ENCODE measurements at places on chromosomes 6 and 20. TPM values are rescaled to one million over a fixed set of nuclear protein-coding genes. Genes with fewer than 3 reads are reported as not detected.

Gene PSMB9
- total RNA-seq: 12.5 TPM

Gene PTK6
- total RNA-seq: not detected

Gene MAFB
- 4.5 TPM for total RNA-seq

Gene PRRC2A
- 74.7 TPM for total RNA-seq

Gene TIAM2
- 5.8 TPM for total RNA-seq

Gene SCRT2
- total RNA-seq: not detected

Gene OSTM1
- total RNA-seq: 37.9 TPM

Gene SERINC3
- 70.6 TPM for total RNA-seq

Gene RIN2
- 22.5 TPM for total RNA-seq

Gene FILIP1
- 2.7 TPM for total RNA-seq

Gene OPRL1
- not detected for total RNA-seq

Gene CTCFL
- not detected for total RNA-seq

Gene EPHA7
- total RNA-seq: 0.65 TPM

Gene ARFGEF3
- 0.32 TPM for total RNA-seq

Gene ALDH5A1
- 1.6 TPM for total RNA-seq

Gene CRYBG1
- 2.3 TPM for total RNA-seq

Gene PREX1
- total RNA-seq: 6.9 TPM

Gene CST4
- not detected for total RNA-seq

Gene RAET1L
- not detected for total RNA-seq

Gene NMBR
- total RNA-seq: not detected

Gene RAET1G
- not detected for total RNA-seq

Gene SLC35A1
- total RNA-seq: 10.8 TPM

Gene DEFB124
- not detected for total RNA-seq

Gene TMEM217
- 0.65 TPM for total RNA-seq

Gene IPCEF1
- total RNA-seq: not detected

Gene PPIL6
- 3.1 TPM for total RNA-seq

Gene HLA-DQA1
- total RNA-seq: not detected

Gene C6orf15
- total RNA-seq: not detected

Data from cardiac atrium fibroblast (primary cell).